ENCODE measurements at places on chromosomes 7 and 10.

DNA sequence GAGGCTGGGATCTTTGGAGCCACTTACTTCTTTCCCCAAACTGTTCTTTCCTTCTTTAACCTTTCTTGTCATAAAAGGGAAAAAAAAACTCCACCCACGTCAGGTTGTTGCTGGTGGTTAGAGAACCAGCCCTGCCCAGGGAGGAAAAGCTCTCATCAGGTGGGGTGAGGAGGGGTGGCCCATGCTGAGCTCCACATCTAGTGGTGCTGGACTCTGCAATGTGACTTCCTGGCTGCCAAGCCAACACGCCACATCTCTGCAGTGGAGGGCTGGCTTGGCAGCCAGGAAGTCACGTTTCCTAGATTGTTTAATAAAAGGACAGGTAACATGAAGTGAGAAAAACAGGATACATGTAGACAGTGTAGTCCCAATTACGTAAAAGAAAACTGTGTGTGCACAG lies 37.4 kb downstream of the WIPF3 start:
- no peaks in the 10 kb centered on the region for H3K4me1 ChIP-seq
- no peaks in the 10 kb centered on the region for H3K36me3 ChIP-seq
- H3K27me3 ChIP-seq: peaks cover 10% of the 10 kb centered on the region
- H3K27ac ChIP-seq: no peak overlapping the region

- H3K4me3 ChIP-seq: no peak overlapping the region
- H3K27ac ChIP-seq: no peak overlapping the region
- H3K36me3 ChIP-seq: no peaks in the 10 kb centered on the region
- no peak for DNase-seq
- no peaks in the 10 kb centered on the region for H3K4me1 ChIP-seq
Measured at GRCh38 chr10:91787810-91788209, 10.4 kb upstream of the TNKS2 start.

- H3K27ac ChIP-seq: no peak overlapping the region
- H3K4me3 ChIP-seq: no peak overlapping the region
- DNase-seq: no peak
- no peaks in the 10 kb centered on the region for H3K36me3 ChIP-seq
Measured at GRCh38 chr10:123102673-123103072, 33.1 kb upstream of the HMX3 start.

DNA sequence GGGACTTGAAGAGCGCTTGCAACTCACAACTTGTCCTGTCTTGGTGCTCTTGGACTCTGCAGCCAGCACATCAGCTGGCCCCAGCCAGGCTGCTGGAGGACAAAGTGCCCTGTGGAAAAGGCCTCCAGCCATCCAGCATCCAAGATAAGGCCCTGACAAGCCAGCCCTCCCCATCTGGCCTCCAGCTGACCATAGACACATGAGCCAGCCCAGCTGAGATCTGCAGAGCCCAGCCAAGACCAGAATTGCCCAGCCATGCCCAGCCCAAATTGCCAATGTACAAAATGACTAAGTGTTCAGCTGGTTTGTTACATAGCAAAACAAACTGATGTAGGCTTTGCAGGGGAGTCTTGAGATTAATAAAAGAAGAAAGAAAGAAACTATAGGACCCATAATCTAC lies 36.0 kb upstream of the FRMD4A start:
- no peak overlapping the region for H3K27ac ChIP-seq
- H3K4me1 ChIP-seq: no peaks in the 10 kb centered on the region
- DNase-seq: no peak
- peaks cover 6% of the 10 kb centered on the region for H3K27me3 ChIP-seq

- no peaks in the 10 kb centered on the region for H3K27me3 ChIP-seq
- DNase-seq: no peak
- H3K27ac ChIP-seq: no peak overlapping the region
- H3K4me3 ChIP-seq: no peak overlapping the region
Measured at GRCh38 chr7:30062587-30062986, 34.4 kb downstream of the PLEKHA8 start.

DNA sequence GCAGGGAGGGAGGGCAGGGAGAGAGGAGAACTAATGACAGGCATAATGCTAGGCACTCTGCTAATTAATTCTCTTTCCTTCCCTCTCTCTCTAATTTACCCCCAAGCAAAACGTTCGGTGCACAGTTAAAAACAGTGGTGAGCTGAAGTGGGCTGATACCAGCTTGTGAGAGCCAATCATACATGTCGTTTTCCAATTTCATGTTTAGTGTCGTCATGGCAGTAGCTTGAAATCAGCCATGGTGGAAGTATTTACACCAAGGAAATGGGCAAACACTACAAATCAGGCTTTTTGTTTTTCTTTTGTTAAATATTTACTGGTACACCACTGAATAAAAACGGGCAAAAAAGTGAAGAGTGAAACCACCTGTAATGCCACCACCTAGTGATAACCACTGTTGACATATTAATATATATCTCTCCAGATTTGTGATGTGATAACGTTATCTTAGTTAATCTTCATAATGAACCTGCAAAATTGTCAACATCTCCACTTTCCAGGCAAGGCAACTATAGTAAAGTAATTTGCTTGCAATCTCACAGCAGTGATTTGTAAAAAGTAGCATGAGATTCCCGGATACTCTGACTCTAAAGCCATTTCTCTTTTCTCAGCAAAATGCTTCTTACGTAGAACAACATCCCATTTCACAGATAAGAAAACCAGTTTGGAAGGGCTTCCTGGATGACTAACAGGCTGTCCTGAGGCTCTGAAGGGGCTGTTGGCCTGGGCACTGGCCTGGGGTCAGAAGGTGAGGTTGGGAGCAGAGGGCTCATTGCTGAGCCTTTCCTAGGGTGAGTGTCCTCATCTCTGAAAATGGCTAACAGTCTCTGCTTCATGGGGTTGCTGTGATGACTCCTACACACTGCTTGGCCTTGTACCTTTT lies 83.7 kb downstream of the ATXN7L1 start:
- peaks cover 8% of the 10 kb centered on the region for H3K36me3 ChIP-seq
- peaks cover 2% of the 10 kb centered on the region for H3K4me1 ChIP-seq
- no peak overlapping the region for H3K4me3 ChIP-seq
- H3K27me3 ChIP-seq: no peaks in the 10 kb centered on the region
- no peak for DNase-seq
- H3K27ac ChIP-seq: no peak overlapping the region

DNA sequence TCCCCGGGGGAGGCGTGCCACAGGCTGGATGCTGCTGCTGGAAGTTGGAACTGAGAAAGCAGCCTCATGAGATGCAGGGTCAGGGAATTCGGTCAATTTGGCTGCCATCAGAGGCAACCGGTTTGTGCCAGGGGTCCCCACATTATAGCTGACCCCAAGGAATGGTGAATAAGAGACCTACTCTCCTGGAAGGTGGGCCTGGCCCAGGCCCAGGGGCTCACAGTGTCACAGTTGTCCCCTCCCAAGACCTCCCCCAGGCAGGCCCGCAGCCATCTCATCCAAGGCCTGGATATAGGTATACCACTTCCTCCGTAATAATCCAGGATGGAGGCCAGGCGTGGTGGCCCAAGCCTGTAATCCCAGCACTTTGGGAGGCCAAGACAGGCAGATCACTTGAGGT lies 114.6 kb downstream of the NPTX2 start:
- no peaks in the 10 kb centered on the region for H3K4me1 ChIP-seq
- H3K36me3 ChIP-seq: no peaks in the 10 kb centered on the region
- H3K27me3 ChIP-seq: no peaks in the 10 kb centered on the region
- H3K27ac ChIP-seq: no peak overlapping the region
- no peak for DNase-seq

- DNase-seq: no peak
- no peak overlapping the region for H3K27ac ChIP-seq
- H3K36me3 ChIP-seq: no peaks in the 10 kb centered on the region
- peaks cover 7% of the 10 kb centered on the region for H3K4me1 ChIP-seq
- no peak overlapping the region for H3K4me3 ChIP-seq
Measured at GRCh38 chr10:132061465-132061864, 4.3 kb upstream of the JAKMIP3 start.

- H3K27ac ChIP-seq: no peak overlapping the region
- no peak for DNase-seq
- H3K4me1 ChIP-seq: no peaks in the 10 kb centered on the region
- no peak overlapping the region for H3K4me3 ChIP-seq
- H3K36me3 ChIP-seq: no peaks in the 10 kb centered on the region
Measured at GRCh38 chr7:24042028-24042427, 242.0 kb upstream of the NPY start.

GRCh38 chr7:98418636-98419315 lies 17.9 kb upstream of the BAIAP2L1 start:
- no peak overlapping the region for H3K4me3 ChIP-seq
- no peaks in the 10 kb centered on the region for H3K36me3 ChIP-seq
- DNase-seq: no peak

- no peaks in the 10 kb centered on the region for H3K27me3 ChIP-seq
- no peak overlapping the region for H3K4me3 ChIP-seq
- H3K27ac ChIP-seq: no peak overlapping the region
- no peak for DNase-seq
Measured at GRCh38 chr7:156725936-156726335, 85.4 kb downstream of the RNF32 start.

DNA sequence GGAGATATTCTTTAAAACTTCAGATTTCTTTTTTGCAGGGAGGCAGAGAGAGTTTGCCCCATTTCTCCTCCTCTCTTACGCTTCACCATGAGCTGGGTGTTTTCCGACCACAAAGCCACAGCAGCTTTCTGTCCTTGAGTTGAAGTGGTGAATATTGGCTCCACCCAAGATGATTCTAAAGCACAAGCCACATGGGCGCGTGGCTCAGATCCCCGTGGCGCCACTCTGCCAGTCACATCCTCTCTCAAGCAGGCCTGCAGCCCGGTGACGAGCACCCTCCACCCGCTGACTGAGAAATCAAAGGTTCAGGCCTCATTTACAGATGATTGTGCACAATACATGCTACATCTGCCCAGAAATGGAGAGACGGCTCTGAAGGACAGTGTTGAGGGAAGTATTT lies 27.6 kb upstream of the RNF32 start:
- H3K36me3 ChIP-seq: no peaks in the 10 kb centered on the region
- H3K27ac ChIP-seq: no peak overlapping the region
- DNase-seq: peak; percentile 49
- peaks cover 29% of the 10 kb centered on the region for H3K4me1 ChIP-seq

DNA sequence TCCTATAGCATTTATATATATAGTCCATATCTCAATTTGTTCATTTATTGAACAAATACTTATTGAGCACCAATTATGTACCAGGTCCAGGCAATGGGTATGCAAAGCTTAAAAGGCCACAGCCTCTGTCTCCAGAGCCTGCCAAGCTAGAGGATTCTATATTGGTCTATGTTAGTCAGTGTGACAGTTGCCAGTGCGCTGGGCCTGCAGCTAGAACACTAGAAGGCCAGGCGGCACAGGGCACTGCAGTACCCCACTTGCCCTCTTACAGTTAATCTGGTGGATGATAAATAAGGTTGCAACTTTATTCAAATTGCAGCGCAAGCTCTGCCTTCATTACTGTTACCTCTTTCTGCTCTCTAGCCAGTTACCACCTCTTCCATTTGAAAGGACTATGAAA lies 68.8 kb downstream of the PPP1R3C start:
- no peaks in the 10 kb centered on the region for H3K36me3 ChIP-seq
- no peak overlapping the region for H3K27ac ChIP-seq
- H3K27me3 ChIP-seq: no peaks in the 10 kb centered on the region
- no peak overlapping the region for H3K4me3 ChIP-seq
- no peak for DNase-seq
- no peaks in the 10 kb centered on the region for H3K4me1 ChIP-seq

DNA sequence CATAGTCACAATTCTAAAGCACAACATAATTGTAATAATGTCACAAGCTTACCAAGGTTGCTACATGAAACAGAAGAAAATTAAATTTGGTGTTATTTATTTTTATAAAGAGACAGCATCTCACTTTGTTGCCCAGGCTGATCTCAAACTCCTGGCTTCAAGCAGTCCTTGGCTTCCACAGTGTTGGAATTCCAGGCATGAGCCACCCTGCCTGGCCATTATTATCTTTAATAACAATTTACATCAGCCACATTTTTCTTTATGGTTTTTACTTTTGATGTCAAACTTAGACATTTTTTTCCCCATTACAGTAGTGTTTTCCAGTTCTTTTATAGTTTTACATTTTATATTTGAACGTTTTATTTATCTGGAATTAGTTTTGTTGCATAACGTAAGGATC lies 46.7 kb downstream of the BMPR1A start:
- H3K36me3 ChIP-seq: no peaks in the 10 kb centered on the region
- no peaks in the 10 kb centered on the region for H3K4me1 ChIP-seq
- H3K27ac ChIP-seq: no peak overlapping the region
- no peak overlapping the region for H3K4me3 ChIP-seq

- no peaks in the 10 kb centered on the region for H3K4me1 ChIP-seq
- no peak overlapping the region for H3K27ac ChIP-seq
- no peaks in the 10 kb centered on the region for H3K27me3 ChIP-seq
- no peak overlapping the region for H3K4me3 ChIP-seq
- DNase-seq: no peak
Measured at GRCh38 chr7:52317921-52318320, 717.5 kb upstream of the POM121L12 start.

DNA sequence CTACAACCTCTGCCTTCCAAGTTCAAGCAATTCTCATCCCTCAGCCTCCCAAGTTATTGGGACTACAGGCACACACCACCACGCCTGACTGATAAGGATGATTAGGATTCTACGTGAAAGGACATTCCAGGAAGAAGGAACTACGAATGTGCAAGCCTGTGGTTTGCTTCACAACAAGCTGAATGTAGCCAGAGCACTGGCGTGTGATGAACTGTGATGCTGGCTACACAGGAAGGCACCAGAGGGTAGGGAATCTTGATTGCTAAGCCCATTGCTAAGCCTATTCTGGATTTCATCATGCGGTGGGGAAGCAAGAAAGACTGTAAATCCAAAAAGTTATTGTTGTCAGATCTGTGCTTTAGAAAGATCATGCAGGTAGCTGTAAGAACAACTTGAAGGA lies 72.3 kb upstream of the SRRM3 start:
- no peaks in the 10 kb centered on the region for H3K27me3 ChIP-seq
- H3K36me3 ChIP-seq: no peaks in the 10 kb centered on the region
- no peak for DNase-seq
- H3K4me3 ChIP-seq: no peak overlapping the region
- H3K27ac ChIP-seq: no peak overlapping the region

GRCh38 chr7:122518488-122518887 lies 180.4 kb downstream of the RNF133 start:
- no peak for DNase-seq
- H3K27me3 ChIP-seq: no peaks in the 10 kb centered on the region
- no peak overlapping the region for H3K27ac ChIP-seq
- no peaks in the 10 kb centered on the region for H3K4me1 ChIP-seq
- H3K4me3 ChIP-seq: no peak overlapping the region
- H3K36me3 ChIP-seq: no peaks in the 10 kb centered on the region

- DNase-seq: peak; percentile 46
- H3K4me3 ChIP-seq: no peak overlapping the region
- peaks cover 5% of the 10 kb centered on the region for H3K27me3 ChIP-seq
- peaks cover 41% of the 10 kb centered on the region for H3K4me1 ChIP-seq
- H3K36me3 ChIP-seq: peaks cover 14% of the 10 kb centered on the region
- no peak overlapping the region for H3K27ac ChIP-seq
Measured at GRCh38 chr7:157273208-157274093, 63.4 kb upstream of the DNAJB6 start.

- H3K27me3 ChIP-seq: no peaks in the 10 kb centered on the region
- no peaks in the 10 kb centered on the region for H3K36me3 ChIP-seq
- no peak for DNase-seq
- no peak overlapping the region for H3K4me3 ChIP-seq
- no peak overlapping the region for H3K27ac ChIP-seq
- peaks cover 26% of the 10 kb centered on the region for H3K4me1 ChIP-seq
Measured at GRCh38 chr10:78300526-78300925, 266.9 kb downstream of the RPS24 start.
